Type B pancreatic cell (in vitro differentiated cells): ENCODE measurements at places on chromosomes 3 and 15. TPM values are rescaled to one million over a fixed set of nuclear protein-coding genes. Genes with fewer than 3 reads are reported as not detected.

DNA sequence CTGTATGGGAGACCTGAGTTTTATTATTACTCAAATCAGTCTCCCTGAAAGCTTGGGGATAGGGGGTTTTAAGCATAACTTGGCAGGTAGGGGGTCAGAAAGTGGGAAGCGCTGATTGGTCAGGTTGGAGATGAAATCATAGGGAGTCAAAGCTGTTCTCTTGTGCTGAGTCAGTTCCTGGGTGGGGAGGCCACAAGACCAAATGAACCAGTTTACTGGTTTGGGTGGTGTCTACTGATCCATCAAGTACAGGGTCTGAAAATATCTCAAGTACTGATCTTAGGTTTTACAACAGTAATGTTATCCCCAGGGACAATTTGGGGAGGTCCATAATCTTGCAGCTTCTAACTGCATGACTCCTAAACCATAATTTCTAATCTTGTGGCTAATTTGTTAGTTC lies 17.8 kb upstream of the IQCF6 start:
- DNase-seq = no peak
- H3K4me3 ChIP-seq = no peak overlapping the region
- no peaks in the 10 kb centered on the region for H3K4me1 ChIP-seq
- peaks cover 24% of the 10 kb centered on the region for H3K27me3 ChIP-seq

DNA sequence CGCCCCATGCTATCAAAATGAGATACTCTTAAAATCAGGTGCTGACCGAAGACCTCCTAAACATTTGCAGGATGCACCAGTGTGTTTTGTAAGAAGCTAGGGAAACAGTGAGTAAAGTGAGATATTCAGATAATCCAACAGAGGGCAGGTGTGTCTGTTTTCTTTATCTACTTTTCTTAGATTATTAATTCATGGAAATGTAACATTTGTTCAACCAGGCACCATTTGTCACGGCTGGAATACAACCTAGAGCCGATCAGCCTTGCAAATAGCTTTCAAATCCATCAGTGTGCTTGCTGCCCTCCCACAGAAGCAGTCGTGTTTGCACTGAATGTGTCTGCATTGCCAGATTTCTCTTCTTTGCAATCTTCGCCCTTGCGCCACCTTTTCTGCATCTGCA lies 201.9 kb upstream of the CHRM5 start:
- no peak overlapping the region for H3K27ac ChIP-seq
- H3K27me3 ChIP-seq = peaks cover 2% of the 10 kb centered on the region
- no peaks in the 10 kb centered on the region for H3K36me3 ChIP-seq
- H3K4me3 ChIP-seq = no peak overlapping the region
- no peaks in the 10 kb centered on the region for H3K4me1 ChIP-seq

DNA sequence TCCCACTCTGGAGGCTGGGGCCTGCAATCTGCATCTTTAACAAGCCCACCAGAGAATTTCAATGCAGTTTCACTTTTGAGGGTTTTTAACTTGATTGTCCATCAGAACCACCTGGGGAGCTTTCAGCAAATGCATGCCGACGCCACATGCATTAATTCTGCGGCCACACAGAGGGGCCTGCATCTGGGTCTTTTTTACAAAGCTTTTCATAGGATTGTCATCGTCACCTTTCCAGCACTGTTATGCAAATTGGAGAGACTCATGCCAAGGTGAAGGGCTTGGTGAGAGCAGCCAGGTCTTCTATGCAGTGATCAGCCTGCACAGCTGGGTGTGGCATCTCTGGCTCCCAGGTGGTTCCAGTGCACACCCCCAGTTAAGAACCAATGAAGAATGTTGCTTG lies 143.0 kb upstream of the CTDSPL start:
- no peak overlapping the region for H3K27ac ChIP-seq
- DNase-seq = no peak
- peaks cover 6% of the 10 kb centered on the region for H3K4me1 ChIP-seq
- no peak overlapping the region for H3K4me3 ChIP-seq

DNA sequence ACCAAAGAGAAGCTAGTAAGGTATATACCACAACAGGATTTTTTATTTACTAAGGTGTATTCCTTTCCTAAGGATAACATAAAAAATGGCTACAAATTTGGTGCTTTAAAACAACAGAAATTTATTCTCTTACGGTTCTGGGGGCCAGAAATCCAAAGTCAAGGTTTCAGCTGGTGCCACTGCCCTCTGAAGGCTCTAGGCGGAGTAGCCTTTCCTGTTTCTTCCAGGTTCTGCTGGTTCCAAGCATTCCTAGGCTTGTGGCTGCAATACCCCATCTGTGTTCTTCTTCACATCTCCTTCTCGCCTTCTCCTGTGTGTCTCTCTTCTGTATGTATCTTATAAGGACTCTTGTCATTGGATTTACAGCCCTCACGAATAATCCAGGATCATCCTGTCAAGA lies 549.9 kb downstream of the GRM7 start:
- H3K27me3 ChIP-seq = peaks cover 1% of the 10 kb centered on the region
- H3K27ac ChIP-seq = no peak overlapping the region
- DNase-seq = no peak
- no peaks in the 10 kb centered on the region for H3K36me3 ChIP-seq

GRCh38 chr3:120072867-120073525 lies 21.3 kb downstream of the GSK3B start:
- H3K27me3 ChIP-seq = no peaks in the 10 kb centered on the region
- DNase-seq = no peak
- peaks cover 25% of the 10 kb centered on the region for H3K36me3 ChIP-seq
- peaks cover 18% of the 10 kb centered on the region for H3K4me1 ChIP-seq

GRCh38 chr3:8239095-8239494 lies 262.5 kb upstream of the LMCD1 start:
- H3K36me3 ChIP-seq = no peaks in the 10 kb centered on the region
- H3K27ac ChIP-seq = no peak overlapping the region
- H3K4me3 ChIP-seq = no peak overlapping the region
- peaks cover 5% of the 10 kb centered on the region for H3K4me1 ChIP-seq
- no peak for DNase-seq

DNA sequence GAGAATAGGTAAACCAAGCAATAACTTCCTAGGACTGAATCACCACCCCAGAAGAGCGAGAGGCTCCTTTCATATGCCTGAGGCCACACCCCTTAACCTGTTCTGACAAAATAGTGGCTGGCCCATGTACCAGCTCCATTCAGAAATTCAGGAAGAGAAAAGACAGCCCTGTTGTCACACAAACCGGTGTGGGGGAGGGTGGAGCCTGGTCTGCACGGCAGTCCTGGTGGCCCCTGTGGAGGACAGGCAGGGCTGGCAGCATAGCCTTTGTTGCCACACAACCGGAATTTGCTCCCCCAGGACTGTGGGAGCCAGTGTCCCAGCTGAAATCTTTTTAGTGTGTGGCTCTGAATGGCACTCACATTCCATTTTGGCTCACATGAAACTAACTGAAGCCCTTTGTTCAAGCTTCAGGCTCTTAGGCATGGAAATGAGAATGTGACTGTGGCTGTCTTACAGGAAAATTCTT lies 23.8 kb downstream of the RLBP1 start:
- H3K27me3 ChIP-seq = no peaks in the 10 kb centered on the region
- peak overlapping the region; percentile 79 for H3K27ac ChIP-seq
- peaks cover 19% of the 10 kb centered on the region for H3K36me3 ChIP-seq
- DNase-seq = no peak

DNA sequence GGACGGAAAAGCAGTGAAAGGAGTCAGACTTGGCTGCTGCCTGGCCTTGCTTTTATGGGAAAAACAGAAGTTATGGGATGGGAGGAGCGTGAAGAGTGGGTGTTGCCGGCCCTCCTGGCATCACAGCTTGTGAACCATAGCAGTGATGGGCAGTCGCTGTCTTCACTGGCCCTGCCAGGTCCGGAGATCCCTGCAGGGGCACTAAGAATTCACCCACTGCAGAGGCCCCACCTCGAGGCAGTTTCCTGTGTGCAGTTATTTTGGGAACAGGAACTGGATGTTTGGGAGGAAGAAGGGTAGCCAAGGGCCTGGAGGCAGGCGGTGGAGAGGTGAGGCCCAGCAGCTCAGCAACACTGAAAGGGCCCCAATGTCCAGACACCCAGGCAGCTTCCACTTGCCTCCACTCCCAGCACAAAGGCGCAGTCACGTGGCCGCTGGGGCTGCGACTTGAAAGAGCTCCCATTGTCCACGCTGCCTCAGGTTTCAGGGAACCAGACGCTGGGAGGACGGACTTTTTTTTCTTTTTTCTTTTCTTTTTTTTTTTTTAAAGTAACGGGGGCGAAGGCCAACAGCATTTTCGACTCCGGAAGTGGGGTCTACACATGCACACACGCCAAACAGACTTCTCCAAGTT lies 255.6 kb downstream of the ZNF621 start:
- peaks cover 17% of the 10 kb centered on the region for H3K4me1 ChIP-seq
- H3K36me3 ChIP-seq = no peaks in the 10 kb centered on the region
- H3K27me3 ChIP-seq = peaks cover 3% of the 10 kb centered on the region
- peak overlapping the region; percentile 26 for H3K27ac ChIP-seq

GOLGA6L4 gene
- 3.8 and 5.5 TPM in 2 replicates for total RNA-seq

SIAH2 gene
- 18.2 and 26.6 TPM in 2 replicates for total RNA-seq

GRCh38 chr3:157443905-157444796 lies 7.5 kb downstream of the PTX3 start:
- no peak overlapping the region for H3K27ac ChIP-seq
- peaks cover 12% of the 10 kb centered on the region for H3K4me1 ChIP-seq
- H3K36me3 ChIP-seq = peaks cover 15% of the 10 kb centered on the region
- DNase-seq = no peak
- no peak overlapping the region for H3K4me3 ChIP-seq

- peaks cover 8% of the 10 kb centered on the region for H3K4me1 ChIP-seq
- no peak overlapping the region for H3K4me3 ChIP-seq
- H3K36me3 ChIP-seq = no peaks in the 10 kb centered on the region
- no peak for DNase-seq
These were observed 480.8 kb upstream of the DPH6 start for GRCh38 chr15:36026627-36027283.

DNA sequence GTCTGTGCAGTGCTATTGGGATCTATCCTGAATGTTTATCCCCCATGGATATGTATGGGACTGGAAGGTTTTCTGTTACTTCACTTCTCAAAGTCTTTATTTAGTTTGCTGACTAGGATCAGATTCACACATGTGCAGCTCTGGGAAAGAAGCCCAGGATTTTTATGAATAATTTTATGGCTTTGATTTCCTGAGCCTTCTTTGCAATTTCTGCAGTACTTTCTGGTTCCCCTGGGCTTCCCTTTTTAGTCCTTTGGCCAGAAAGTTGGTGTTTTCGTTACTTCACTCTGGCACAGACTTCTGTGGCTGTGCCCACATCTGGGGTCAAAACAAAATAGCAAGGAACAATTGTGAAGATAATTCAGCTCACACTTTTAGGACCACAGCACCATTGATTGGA lies 721.0 kb downstream of the OTOL1 start:
- DNase-seq = no peak
- no peak overlapping the region for H3K4me3 ChIP-seq
- no peaks in the 10 kb centered on the region for H3K36me3 ChIP-seq
- H3K27ac ChIP-seq = no peak overlapping the region

GP5 gene
- 0.10 TPM in 1 of 2 replicates, not detected in the other for total RNA-seq

DNA sequence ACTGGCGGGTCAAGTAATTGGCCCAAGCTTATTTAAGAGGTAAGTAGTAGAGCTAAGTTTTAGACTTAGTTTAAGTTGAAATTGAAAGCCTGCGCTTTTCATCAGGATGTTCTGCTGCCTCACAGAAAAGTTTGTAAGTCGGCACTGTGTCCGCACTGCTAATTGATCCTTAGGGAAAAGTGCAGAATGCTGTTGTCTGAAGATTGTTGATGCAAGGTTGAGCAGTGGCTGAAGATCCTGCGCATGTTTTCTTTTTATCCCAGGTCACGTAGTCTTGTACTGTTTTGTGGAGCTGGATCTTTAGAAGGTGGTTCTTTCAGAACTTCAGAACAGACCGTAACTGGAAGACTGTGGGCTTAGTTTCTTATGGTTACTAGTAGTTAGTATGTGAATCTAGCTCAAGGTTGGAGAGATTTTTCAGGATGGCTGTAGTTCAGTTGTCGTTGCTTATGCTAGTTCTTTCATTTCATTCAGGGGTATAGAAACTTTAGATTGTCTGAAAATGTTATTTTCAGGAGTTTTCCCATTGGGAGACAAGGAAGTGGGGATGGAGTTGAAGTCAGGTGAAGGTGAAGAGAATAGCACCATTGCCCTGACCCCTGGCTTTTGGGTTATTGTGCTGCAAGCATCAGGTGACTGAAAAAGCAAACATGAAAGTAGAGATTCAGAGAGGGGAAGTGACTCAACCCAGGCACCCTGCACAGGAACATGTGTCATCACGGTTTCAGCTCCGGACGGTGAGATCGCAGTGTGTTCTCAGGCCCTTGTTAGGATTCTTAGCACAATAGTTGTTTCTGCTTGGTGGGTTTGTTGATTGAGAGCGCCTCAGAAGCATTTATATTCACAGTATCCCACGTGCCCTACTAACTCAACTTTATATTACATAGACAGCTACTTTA lies 32.8 kb downstream of the AKAP13 start:
- peak overlapping the region; percentile 22 for H3K4me3 ChIP-seq
- DNase-seq = no peak
- peaks cover 17% of the 10 kb centered on the region for H3K36me3 ChIP-seq
- H3K27me3 ChIP-seq = no peaks in the 10 kb centered on the region
- H3K27ac ChIP-seq = peak overlapping the region; percentile 44
- peaks cover 29% of the 10 kb centered on the region for H3K4me1 ChIP-seq

- no peak overlapping the region for H3K27ac ChIP-seq
- no peaks in the 10 kb centered on the region for H3K36me3 ChIP-seq
- no peak for DNase-seq
- H3K4me3 ChIP-seq = no peak overlapping the region
- peaks cover 44% of the 10 kb centered on the region for H3K4me1 ChIP-seq
These were observed 109.5 kb downstream of the RORA start for GRCh38 chr15:61119556-61119955.

PPIB gene
- total RNA-seq = 551 and 606 TPM in 2 replicates

DNA sequence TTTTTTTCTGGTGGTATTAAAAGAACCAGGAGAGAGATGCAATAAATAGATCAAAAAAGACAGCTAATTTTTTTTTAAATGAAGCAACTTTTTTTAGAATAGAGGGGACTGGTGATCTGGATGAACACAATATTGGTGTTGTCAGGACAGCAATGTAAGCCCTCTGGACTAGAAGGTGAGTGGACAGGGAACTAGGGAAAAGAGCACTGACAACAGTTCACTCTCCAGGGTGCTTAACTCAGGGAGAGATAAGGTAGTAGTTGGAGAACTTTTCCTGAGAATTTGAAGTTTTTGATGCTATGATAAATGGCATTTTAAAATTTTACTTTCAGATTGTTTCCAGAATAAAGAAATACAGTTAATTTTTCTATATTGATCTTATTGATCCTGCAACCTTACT lies 158.3 kb upstream of the STAC start:
- H3K27me3 ChIP-seq = peaks cover 10% of the 10 kb centered on the region
- no peaks in the 10 kb centered on the region for H3K36me3 ChIP-seq
- no peaks in the 10 kb centered on the region for H3K4me1 ChIP-seq
- no peak overlapping the region for H3K27ac ChIP-seq

DNA sequence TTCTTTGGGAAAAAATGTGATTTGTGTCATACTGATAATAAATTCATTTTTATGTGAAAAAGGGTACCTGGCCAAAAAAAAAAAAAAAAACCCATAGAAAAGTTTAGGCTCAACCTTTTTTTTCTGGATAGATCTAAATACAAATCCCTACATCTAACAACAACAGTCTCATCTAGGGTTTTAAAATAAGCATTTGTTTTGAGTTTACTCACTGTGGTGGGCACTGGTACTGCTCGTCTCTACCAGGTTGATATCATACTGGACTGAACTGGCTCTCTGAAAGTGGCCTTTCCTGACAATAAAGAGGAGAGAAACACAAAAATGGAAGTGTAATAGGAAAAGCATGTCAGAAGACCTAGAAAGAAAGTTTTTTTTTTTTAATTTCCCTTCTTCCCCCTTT lies 52.0 kb downstream of the FBXO22 start:
- DNase-seq = no peak
- H3K27ac ChIP-seq = no peak overlapping the region
- H3K4me1 ChIP-seq = no peaks in the 10 kb centered on the region
- H3K27me3 ChIP-seq = peaks cover 3% of the 10 kb centered on the region
- no peak overlapping the region for H3K4me3 ChIP-seq
